ENCODE measurements at places on chromosomes 1 and 21. TPM values are rescaled to one million over a fixed set of nuclear protein-coding genes. Genes with fewer than 3 reads are reported as not detected.
A peak's percentile ranks its signal among the peaks of the same experiment; 100 is the strongest.

Gene AMY1B
- not detected for total RNA-seq

GRCh38 chr1:84855168-84855567 is 37.8 kb downstream of the LPAR3 start:
- DNase-seq, result peak; percentile 7

DNA sequence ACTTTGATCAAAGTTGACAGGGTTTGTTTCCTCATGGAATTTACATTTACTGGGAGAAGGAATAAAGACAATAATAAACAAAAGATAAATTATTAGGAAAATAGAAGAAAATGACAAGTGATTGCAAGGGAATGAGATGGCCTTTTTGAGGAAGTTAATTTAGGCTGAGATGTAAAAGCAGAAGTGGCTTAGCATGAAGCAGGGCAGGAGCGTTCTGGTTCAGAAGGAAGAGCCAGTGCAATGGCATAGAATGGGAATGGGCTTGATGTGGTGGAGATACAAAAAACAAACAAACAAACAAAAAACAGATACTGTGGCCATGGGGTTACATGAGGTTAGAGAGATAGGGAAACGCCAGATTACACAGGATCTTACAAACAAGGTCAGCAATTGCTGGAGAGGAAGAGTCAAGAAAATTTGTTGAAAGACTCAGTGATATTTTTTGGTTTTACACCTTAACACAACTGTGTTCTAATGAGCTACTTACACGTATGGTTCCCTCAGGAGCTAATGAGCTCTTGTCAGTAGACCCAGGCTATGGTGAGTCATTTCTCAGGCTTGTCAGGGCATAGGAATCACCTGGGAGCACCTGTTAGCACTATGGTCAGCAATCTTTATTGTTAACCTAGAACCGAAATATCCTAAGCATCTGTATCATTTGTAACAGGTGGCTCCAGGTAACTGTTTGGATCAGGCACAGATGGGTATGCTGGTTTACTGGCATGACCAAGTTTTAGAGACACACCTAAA is 8.7 kb upstream of the CADM3 start:
- no peak for DNase-seq

DNA sequence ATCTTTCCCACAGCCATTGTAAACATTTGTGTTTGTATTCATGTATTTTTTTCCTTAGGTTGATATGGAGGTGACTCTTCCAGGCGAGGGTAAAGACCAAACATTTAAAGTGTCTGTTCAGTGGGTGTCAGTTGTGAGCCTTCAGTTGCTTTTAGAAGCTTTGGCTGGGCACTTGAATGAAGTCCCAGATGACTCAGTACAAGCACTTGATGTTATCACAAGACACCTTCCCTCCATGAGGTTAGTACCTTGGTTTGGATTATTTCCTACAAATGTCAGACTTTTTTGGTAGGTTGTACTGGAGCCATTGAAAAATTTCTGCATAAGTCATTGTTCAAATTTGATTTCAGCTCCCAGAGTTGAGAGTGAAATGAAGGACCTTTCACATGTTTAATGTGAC is 17.4 kb downstream of the AGO4 start:
- DNase-seq, result no peak

GRCh38 chr1:49106445-49106844 is 329.8 kb upstream of the BEND5 start:
- DNase-seq, result no peak

- DNase-seq, result no peak
Observed at GRCh38 chr1:235818632-235819136, 48.0 kb downstream of the LYST start.

- DNase-seq, result peak; percentile 27
Observed at GRCh38 chr1:94514095-94514727, 27.3 kb downstream of the F3 start.
